Aorta (tissue), 5 donors: ENCODE measurements at places on chromosomes 6 and 20.
A peak's percentile ranks its signal among the peaks of the same experiment; 100 is the strongest.

- H3K4me1 ChIP-seq: no peaks in the 10 kb centered on the region
- H3K4me3 ChIP-seq: no peak overlapping the region
- H3K27ac ChIP-seq: no peak overlapping the region
- H3K36me3 ChIP-seq: no peaks in the 10 kb centered on the region
- DNase-seq: peak; percentile 77
These were observed 5.2 kb upstream of the ABHD16B start for GRCh38 chr20:63856098-63856511.

DNA sequence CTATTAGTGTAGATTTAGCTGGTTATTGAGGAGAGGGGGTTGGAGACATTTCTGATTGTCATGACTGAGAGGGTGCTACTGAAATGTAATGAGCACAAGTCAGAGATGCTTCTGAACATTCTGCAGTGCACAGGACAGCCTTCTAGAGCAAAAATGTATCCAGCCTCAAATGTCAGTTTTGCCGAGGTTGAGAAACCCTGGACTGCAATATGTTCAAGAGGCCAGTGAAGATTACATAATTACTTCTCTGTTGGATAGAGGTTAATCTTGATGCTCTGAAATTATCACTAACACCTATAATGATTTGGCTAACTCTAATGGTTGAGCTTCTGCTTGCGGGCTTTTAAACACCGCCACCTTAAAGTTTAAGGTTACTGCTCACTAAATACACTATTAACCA lies 3.4 kb upstream of the DUSP22 start:
- no peak overlapping the region for H3K4me3 ChIP-seq
- H3K27ac ChIP-seq: no peak overlapping the region
- no peaks in the 10 kb centered on the region for H3K36me3 ChIP-seq
- no peak for DNase-seq
- H3K27me3 ChIP-seq: no peaks in the 10 kb centered on the region

DNA sequence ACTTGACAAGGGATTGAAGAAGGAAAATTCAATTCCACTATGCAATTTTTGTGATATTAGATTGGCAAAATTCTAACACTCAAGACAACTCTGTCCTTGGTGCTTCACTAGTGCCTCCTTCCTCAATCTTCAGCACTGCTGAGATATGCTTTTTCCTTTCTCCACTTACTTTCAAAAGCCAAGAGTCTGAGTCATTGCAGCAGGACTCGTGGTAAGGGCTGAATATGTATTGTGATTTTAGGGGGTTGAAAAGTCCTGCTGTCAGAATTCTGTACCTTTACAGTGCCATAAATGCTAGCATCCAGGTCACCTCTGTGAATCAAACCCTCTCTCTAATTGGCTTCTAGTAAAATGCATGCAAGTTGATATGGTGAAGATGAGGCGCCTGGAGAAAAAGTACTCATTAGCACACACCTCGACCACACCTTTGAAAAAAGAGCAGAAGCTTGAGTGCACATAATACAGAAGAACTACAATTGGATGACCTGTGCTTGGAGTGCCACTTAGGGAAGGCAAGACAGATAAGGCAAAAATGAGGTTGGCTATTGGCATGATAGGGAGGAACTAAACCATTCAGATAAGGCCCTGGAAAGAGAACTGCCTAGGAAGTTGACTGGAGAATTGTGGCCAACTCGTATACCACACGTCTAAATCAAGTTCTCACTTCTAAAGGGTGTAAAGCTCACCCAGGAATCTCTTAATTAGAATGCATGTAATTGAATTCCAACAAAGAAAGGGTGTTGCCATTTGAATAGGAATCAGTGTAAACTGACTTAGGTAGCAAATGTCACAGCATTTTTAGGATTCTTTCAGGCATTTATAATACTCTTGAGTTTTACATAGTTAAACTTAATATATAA lies 43.6 kb upstream of the FAM83B start:
- H3K36me3 ChIP-seq: no peaks in the 10 kb centered on the region
- no peaks in the 10 kb centered on the region for H3K27me3 ChIP-seq
- H3K4me3 ChIP-seq: no peak overlapping the region
- H3K4me1 ChIP-seq: no peaks in the 10 kb centered on the region
- no peak overlapping the region for H3K27ac ChIP-seq

DNA sequence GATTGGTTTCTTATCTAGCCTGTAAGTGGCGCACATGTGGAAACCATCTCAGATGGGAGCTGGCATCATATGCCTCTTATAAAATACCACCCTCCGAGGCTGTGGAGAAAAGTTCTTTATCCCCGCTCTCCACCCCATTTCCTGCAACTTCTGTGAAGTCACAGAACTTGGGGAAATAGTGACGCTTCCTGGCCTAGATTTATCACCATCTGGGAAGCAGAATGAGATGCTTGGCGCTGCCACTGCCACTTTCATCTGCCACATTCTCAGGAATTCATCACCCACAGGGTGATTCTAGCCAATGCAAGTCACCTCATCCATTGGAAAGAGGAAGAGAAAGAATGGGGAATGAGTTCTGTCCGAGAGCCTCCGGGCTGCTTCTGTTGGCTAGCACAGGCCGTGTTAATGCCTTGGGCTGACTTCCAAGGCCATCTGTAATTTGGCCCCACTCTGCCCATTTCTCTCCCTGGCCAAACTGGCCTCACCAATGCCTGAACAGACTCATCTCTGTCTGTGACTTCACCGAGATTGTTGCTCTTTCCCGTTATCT lies 148.8 kb upstream of the SOX4 start:
- no peaks in the 10 kb centered on the region for H3K4me1 ChIP-seq
- DNase-seq: no peak
- H3K27ac ChIP-seq: no peak overlapping the region
- H3K4me3 ChIP-seq: no peak overlapping the region
- H3K27me3 ChIP-seq: no peaks in the 10 kb centered on the region

GRCh38 chr6:81735756-81736380 lies 16.6 kb downstream of the TENT5A start:
- H3K27ac ChIP-seq: no peak overlapping the region
- peaks cover 5% of the 10 kb centered on the region for H3K36me3 ChIP-seq
- no peak overlapping the region for H3K4me3 ChIP-seq
- peaks cover 2% of the 10 kb centered on the region for H3K4me1 ChIP-seq

DNA sequence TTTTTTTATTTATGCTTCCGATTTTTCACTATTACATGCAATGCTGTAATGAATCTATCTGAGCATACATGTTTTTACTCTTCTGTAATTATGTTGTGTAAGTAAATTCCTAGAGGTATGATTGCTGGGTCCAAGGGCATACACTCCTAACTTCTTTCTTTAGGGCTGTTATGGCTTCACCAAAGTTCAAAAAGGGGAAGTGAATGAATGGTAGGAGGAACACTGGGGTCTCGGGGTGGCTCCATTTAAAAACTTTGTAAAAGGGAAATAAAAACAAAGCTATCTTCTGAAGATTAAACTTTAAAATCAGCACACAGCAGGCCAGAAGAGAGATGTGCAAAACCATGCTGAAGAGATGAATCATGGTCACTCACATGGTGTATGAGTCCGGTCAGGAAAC lies 289.1 kb upstream of the SUPT3H start:
- no peaks in the 10 kb centered on the region for H3K27me3 ChIP-seq
- no peaks in the 10 kb centered on the region for H3K36me3 ChIP-seq
- DNase-seq: no peak
- H3K4me3 ChIP-seq: no peak overlapping the region
- H3K4me1 ChIP-seq: no peaks in the 10 kb centered on the region
- H3K27ac ChIP-seq: no peak overlapping the region
